ENCODE measurements at places on chromosomes 3 and 15.

DNA sequence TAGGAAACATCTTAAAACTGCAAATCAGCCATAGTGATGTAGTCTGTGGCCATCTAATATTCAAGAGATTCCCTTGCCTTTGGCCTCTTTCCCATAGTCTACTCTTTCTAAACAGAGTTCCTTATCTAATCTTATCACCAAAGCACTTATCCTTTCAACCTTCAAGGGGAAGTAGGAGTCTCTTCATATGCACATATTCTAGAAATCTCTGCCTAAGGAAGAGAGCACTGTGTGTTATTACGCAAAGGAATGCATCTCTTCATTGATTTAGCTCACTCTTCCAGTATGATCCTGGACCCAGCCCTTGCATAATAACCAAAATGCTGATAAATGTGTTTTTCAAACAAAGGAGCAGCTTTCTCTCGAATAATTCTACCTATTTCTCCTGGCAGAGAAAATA lies 253.7 kb upstream of the TPRG1 start:
- no peak for DNase-seq

GRCh38 chr3:178454726-178455125 lies 81.5 kb upstream of the KCNMB2 start:
- peak; percentile 85 for DNase-seq

GRCh38 chr15:101551696-101552591 lies 62.4 kb upstream of the PCSK6 start:
- DNase-seq: no peak

GRCh38 chr15:99438691-99439523 lies 126.9 kb upstream of the MEF2A start:
- no peak for DNase-seq

Measured in hindlimb muscle (tissue), 1 donor.